ENCODE measurements at places on chromosomes 7 and 10. TPM values are rescaled to one million over a fixed set of nuclear protein-coding genes. Genes with fewer than 3 reads are reported as not detected.
A peak's percentile ranks its signal among the peaks of the same experiment; 100 is the strongest.

Gene TMEM60
- 14.2 TPM for total RNA-seq

Gene NACAD
- 10.3 TPM for total RNA-seq

Gene TRPV5
- 0.29 TPM for total RNA-seq

Gene TAF6
- total RNA-seq, result 68.8 TPM

Gene WBP1L
- total RNA-seq, result 56.7 TPM

Gene INSYN2A
- 0.09 TPM for total RNA-seq

Gene KRIT1
- 58.9 TPM for total RNA-seq

DNA sequence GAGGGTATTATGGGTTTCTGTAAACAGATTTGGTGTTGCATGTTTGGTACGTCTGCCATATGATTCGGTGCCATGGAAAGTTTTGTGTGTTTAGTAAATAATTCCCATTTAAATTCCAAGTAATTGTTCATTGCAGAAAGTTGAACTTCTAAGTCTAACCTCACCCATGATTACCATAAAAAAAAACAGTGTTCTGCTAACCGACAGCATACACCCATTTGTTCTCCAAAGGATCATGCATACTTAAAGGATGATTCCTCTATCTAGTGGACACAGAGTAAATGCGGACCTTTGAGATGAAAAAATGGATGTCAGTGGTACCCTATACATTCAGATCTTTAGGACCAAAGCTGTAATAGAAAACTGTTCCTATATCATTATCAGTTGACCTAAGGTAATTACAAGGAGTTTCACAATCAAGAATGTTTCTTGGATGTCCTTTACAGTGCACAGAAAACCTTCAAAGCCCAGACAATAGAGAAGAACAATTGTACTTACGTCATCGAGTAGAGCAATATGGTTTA, 209.9 kb downstream of the CRPPA start:
- peaks cover 19% of the 10 kb centered on the region for H3K4me1 ChIP-seq
- H3K36me3 ChIP-seq, result no peaks in the 10 kb centered on the region
- H3K27ac ChIP-seq, result no peak overlapping the region
- no peak for DNase-seq

DNA sequence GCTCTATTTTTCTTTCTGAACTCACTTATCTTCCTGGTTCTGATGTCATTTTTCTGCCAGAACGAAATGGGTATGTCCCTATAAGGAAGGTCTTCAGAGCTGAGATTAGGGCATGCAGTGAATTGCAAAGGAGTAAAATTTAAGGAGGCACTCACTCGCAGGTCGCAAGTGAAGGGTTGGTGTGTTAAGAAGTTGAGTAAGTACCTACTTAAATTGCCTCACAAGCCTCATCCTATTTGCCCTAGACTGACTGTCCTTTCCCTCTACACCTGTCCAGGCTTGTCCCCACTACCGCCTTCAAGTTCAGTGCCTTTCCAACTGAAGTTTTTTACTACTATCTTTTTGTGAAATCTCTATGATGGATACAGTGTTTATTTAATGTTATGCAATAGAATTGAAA, 191.5 kb downstream of the AHR start:
- H3K27me3 ChIP-seq, result no peaks in the 10 kb centered on the region
- H3K4me1 ChIP-seq, result peaks cover 12% of the 10 kb centered on the region
- no peaks in the 10 kb centered on the region for H3K36me3 ChIP-seq
- no peak overlapping the region for H3K4me3 ChIP-seq
- no peak for DNase-seq

- DNase-seq, result no peak
- H3K4me1 ChIP-seq, result peaks cover 7% of the 10 kb centered on the region
- H3K36me3 ChIP-seq, result no peaks in the 10 kb centered on the region
- no peak overlapping the region for H3K4me3 ChIP-seq
- no peaks in the 10 kb centered on the region for H3K27me3 ChIP-seq
- no peak overlapping the region for H3K27ac ChIP-seq
These were observed 331.1 kb downstream of the CALN1 start for GRCh38 chr7:72080865-72081510.

GRCh38 chr7:38728145-38728544, 97.0 kb upstream of the AMPH start:
- no peaks in the 10 kb centered on the region for H3K27me3 ChIP-seq
- no peak overlapping the region for H3K4me3 ChIP-seq
- H3K27ac ChIP-seq, result no peak overlapping the region
- peaks cover 31% of the 10 kb centered on the region for H3K36me3 ChIP-seq
- DNase-seq, result no peak

DNA sequence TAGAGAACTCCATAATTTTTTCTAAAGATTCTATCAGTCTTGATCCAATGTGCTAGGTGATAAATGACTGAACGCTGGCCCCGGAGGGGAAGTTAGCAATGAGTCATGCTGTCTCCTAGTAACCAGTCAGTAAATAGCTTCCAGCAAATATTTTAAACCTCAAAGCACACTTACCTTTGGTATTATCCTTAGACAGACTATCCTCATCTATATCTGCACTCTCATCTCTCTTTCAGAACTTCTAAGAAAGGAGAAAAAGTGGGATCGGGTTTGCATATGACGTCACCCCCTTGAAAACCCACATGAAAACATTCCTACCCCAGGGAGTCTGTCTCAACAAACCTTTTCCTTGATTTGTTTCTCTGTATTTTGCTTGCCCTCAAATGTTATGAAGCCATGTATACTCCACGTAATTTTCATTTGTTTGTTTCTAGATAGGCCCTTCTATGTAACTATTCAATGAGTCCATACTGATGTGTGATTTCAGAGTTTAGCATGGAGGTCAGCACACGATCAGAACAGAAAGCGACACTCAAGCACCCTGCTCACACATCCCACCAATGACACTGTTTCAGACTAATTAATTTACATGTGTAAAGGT, 174.9 kb upstream of the NRP1 start:
- peaks cover 31% of the 10 kb centered on the region for H3K4me1 ChIP-seq
- no peaks in the 10 kb centered on the region for H3K27me3 ChIP-seq
- no peaks in the 10 kb centered on the region for H3K36me3 ChIP-seq
- H3K27ac ChIP-seq, result peak overlapping the region; percentile 95
- peak; percentile 68 for DNase-seq
- H3K4me3 ChIP-seq, result no peak overlapping the region

- peak within 1 kb of the TSS; percentile 96 for H3K27ac ChIP-seq
- H3K4me1 ChIP-seq, result peaks cover 12% of the 10 kb centered on the region
- H3K36me3 ChIP-seq, result no peaks in the 10 kb centered on the region
- H3K27me3 ChIP-seq, result peaks cover 27% of the 10 kb centered on the region
- peak; percentile 66 for DNase-seq
These were observed at the start of gene JAKMIP3 for GRCh38 chr10:132065491-132066105. Gene JAKMIP3 (plus strand): TSS chr10:132065946. CDS start chr10:132104809, 38,863 bp downstream.

DNA sequence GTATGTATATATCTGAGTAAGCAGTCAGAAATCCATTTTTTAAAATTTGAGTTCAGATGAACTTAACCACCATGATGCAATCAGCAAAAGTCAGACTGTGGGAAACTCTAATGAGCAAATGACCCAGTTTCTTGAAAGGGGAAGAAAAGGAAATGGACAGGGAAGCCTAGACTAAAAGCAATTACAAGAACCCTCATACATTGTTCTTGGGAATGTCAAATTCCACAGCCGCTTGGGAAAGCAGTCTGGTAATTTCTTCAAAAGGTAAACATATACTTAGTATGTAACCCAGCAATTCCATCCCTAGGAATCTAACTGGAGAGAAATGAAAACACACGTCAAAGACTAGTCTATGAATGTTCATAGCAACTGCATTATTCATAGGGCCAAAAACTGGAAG, 16.4 kb upstream of the FOXK1 start:
- H3K27me3 ChIP-seq, result no peaks in the 10 kb centered on the region
- H3K27ac ChIP-seq, result no peak overlapping the region
- peaks cover 5% of the 10 kb centered on the region for H3K4me1 ChIP-seq
- no peak for DNase-seq
- no peak overlapping the region for H3K4me3 ChIP-seq

- H3K27ac ChIP-seq, result no peak overlapping the region
- no peaks in the 10 kb centered on the region for H3K36me3 ChIP-seq
- H3K4me1 ChIP-seq, result no peaks in the 10 kb centered on the region
- no peak for DNase-seq
- no peak overlapping the region for H3K4me3 ChIP-seq
These were observed 26.9 kb upstream of the TPK1 start for GRCh38 chr7:144862612-144863319.

DNA sequence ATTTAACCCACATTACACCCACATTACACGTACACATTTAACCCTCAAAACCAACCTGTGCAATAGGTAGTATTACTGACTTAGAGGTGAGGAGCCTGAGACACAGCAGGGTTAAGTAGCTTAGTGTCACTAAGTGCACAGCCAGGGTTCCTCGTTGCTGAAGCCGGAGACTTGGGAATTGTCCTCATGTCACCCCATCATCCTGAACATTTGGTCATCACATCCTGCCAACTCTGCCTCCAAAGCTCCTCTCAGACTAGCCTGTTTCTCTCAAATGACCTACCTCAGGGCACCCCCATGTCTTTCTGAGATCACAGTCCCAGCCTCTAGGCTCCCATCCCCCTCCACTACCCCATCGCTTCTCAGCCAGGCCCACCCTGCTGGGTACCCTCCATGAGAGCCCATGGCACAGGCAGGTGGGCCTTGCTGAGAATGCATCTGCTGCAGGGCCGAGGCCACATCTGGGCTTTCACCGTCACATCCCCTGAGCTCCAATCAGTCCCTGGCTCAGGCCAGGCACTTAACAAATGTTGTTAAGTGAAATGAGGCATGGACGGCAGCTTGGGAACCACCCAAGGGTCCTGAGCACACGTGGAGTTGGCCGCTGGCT, 21.1 kb upstream of the PCBD1 start:
- no peak overlapping the region for H3K27ac ChIP-seq
- peaks cover 55% of the 10 kb centered on the region for H3K27me3 ChIP-seq
- peaks cover 7% of the 10 kb centered on the region for H3K4me1 ChIP-seq
- H3K36me3 ChIP-seq, result no peaks in the 10 kb centered on the region

DNA sequence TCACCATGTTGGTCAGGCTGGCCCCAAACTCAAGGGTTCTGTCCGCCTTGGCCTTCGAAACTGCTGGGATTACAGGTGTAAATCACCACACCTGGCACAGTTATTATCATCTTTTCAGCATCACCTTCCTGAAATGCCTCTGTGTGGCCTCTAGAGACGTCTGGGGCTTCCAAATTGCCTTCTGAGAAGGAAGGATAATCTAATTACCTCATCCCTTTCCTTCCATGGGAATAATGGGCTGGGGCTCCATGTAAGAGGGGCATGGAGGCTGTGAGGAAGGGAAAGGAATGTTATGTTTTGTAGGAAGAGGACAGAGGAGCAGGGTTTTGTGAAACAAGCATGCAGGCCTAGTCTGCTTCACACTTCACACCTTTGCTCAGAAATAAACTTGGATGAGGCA, 22.2 kb upstream of the PODXL start:
- peaks cover 4% of the 10 kb centered on the region for H3K4me1 ChIP-seq
- H3K27ac ChIP-seq, result peak overlapping the region; percentile 47
- no peak overlapping the region for H3K4me3 ChIP-seq
- no peak for DNase-seq

DNA sequence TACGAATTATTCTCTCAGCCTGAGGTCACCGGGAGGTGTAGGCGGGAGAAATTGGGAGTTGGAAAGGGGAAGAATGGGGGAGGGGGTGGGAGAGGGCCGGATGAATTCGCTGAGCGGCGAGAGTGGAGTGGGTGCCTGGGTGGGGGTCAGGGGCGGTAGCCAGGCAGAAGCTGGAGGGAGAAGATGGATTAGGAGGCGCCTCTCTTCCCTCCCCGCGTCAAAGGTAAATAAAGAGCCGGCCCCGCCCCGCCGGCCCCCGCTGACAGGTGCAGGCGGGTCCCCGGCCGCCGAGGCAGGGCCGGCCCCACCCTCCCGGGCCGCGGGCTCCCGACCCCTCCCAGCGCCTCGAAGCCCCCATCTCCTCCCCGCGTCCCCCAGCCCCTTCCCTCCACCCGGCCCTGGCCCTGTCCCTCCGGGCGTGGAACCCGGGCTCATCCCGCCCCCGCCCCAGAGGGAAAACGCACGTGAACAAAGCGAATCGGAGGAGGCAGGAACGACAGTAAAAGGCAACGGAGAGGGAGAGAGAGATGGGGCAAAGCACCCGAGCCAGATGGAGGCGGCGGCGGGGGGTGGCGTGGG, 872 bp downstream of the FAM131B start:
- peak overlapping the region; percentile 78 for H3K4me3 ChIP-seq
- peaks cover 79% of the 10 kb centered on the region for H3K27me3 ChIP-seq
- no peaks in the 10 kb centered on the region for H3K36me3 ChIP-seq
- H3K4me1 ChIP-seq, result peaks cover 7% of the 10 kb centered on the region
- H3K27ac ChIP-seq, result no peak overlapping the region
- DNase-seq, result no peak

- H3K36me3 ChIP-seq, result peaks cover 9% of the 10 kb centered on the region
- no peaks in the 10 kb centered on the region for H3K27me3 ChIP-seq
- DNase-seq, result no peak
These were observed 46.9 kb upstream of the GJD4 start for GRCh38 chr10:35558276-35558675.

DNA sequence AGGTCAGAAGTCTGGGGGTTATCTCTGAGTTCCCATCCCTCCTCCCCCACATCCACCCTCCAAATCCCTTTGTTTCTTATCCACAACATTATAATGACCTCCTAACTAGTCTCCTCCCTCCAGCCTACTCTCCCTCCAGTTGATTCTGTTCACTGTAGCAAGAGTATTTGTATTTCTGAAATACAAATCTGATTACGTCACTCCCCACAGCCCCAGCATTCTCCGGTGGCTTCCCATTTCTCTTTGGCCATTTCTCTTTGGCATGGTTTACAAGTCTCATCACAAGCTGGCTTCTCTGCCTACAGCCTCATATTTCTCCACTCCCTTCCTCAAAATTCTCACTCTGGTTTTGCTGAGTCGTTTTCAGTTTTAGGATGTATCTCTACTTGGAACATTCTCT, 24.6 kb upstream of the MRPS33 start:
- H3K4me3 ChIP-seq, result no peak overlapping the region
- H3K36me3 ChIP-seq, result no peaks in the 10 kb centered on the region
- no peaks in the 10 kb centered on the region for H3K4me1 ChIP-seq
- no peak for DNase-seq

DNA sequence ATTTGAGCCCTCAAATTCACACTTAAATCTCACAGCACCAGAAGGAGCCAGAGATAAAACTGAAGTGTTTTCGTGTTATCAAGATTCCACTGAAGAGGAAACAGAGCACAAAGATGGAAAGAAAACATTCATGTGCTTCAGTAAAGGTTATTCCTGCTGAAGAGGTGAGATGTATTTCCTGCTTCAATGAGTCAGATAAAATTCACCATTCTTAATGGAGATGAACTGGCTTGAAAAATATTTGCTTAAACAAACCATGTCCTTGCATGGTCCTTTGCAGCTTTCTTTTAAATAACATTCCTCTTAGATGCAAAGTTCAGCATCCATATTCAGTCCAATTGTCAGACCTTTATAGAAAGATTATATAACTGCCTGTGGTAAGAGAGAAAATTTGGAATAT, 294.2 kb downstream of the IPMK start:
- H3K4me1 ChIP-seq, result no peaks in the 10 kb centered on the region
- H3K27ac ChIP-seq, result no peak overlapping the region
- no peak for DNase-seq
- no peak overlapping the region for H3K4me3 ChIP-seq
- H3K36me3 ChIP-seq, result peaks cover 2% of the 10 kb centered on the region

GRCh38 chr10:113937258-113937657, 82.8 kb downstream of the NHLRC2 start:
- H3K27ac ChIP-seq, result no peak overlapping the region
- no peak overlapping the region for H3K4me3 ChIP-seq
- peaks cover 4% of the 10 kb centered on the region for H3K4me1 ChIP-seq
- DNase-seq, result no peak
- peaks cover 12% of the 10 kb centered on the region for H3K27me3 ChIP-seq
